Omental fat pad (tissue), 4 donors: ENCODE measurements at places on chromosomes 6 and 20.

GRCh38 chr6:33897189-33897780 is 93.5 kb upstream of the MLN start:
- DNase-seq, result no peak

GRCh38 chr6:73024598-73024997 is 200.7 kb downstream of the KHDC1L start:
- no peak for DNase-seq

DNA sequence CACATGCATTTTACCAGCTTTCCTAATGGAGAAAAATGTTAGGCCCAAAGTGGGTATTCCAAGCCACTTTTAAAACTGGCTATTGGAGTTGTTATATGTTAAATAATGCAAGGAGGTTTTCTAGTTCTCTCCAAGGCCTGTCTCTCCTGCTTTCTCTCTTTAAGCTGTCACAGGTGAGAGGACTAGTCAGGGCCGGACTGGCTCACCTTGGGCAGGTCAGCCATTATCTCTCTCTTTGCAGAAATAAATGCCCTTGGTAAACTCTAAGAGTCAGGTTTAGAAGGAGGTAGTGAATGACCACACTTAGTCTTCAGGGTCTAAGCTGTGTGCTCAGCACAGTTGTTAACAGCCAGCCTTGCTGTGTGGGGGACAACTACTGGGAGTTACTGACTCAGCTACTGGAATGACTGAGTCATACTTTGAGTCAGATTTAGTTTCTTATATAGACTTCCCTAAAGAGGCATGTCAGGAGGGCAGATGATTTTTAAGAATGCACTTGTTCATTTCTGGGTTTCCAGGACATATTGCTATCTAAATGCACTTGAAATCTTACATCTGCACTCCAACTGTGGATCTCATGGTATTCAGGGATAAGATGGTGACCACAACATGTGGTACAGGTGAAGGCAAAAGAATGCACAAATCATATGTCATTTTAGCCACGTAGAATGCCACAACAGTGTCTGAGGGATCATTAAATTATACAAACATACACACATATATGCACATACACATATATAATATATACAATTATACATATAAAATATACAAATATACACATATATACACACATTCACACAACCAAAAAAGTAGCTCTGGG is 719.4 kb downstream of the EPM2A start:
- no peak for DNase-seq

DNA sequence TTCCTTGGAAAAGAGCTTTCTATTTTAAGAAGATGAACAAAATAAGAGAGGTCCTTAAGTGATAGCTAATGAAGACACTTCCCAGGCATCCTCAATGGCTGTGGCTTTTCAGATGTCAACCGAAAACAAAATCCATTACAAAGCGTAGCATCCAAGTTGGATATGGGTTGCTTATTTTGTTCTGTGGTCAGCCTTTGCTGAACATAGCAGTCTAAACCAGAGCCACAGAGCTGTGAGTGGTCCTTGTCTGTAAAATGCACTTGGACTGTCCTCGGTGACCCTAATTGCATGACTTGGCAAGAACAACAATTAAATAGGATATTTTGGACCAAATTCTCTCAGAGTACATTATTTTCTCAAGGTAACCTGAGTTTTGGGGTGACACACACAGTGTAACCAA is 10.4 kb upstream of the BFSP1 start:
- no peak for DNase-seq

DNA sequence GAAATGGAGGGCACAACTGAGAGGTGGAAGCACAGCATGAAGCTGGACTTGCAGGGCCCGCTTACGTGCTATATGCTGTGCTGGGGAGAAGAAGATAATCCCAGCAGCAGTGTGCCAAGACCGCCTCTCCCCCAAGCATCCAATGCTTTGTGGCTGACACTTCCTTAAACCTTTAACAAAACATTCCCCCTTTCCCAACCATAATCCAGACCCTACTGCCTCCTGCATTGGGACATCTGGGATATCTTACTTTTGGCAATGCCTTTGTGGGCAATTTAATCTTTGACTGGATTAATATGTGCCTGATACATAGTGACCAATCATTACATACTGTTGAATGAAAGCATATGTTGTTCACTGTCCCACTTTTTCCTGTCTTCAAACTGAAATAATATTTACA is 3.1 kb upstream of the TENT5A start:
- no peak for DNase-seq

- no peak for DNase-seq
These were observed 165.7 kb downstream of the SOD2 start for GRCh38 chr6:159527351-159527750.

DNA sequence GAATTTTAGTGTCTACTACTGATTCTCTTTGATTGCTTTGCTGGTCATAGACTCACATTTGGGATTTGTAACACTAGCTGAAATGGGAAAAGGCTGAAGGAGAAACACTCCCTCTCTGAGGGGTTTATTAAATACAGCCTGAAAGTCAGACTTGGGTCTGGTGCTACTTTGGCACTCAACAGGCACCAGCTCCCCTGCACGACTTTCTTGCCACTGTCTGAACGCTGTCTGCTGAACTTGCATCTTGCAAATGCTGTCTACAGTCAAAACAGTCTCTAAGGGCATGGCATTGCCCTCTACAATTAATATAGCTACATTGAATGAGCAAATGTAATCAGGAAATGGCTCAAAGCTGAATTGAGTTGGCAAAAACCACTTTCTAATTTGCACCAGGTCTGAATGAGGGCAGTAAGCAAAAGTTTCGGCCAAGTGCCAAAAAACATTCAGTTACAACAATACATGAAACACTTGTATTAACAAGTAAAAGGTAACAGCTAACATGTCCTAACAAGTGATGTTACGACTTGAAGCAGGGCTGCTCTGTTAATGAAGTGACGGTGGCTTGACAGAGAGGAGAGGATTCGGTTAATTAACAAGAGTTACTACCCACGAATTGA is 119.5 kb downstream of the FOXC1 start:
- no peak for DNase-seq

DNA sequence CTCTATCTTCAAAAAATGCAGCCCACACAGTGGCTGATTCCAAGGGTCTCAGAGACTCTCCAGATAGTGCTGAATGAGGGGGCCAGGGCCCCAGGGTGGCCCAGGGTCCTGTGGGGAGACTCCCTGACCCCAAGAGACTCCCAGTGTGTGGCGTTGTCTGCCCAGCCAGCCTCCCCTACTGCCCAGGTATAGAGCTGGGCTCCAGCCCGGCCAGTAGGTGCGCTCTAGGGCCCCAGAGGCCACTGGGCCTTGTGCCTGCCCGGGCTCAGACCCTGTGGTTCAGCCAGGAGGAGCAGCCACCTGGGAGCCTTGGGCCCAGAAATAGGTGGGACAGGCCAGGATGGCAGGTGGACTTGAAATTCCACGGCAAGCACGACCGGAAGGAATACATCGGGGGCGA is 30.3 kb upstream of the GATA5 start:
- no peak for DNase-seq

DNA sequence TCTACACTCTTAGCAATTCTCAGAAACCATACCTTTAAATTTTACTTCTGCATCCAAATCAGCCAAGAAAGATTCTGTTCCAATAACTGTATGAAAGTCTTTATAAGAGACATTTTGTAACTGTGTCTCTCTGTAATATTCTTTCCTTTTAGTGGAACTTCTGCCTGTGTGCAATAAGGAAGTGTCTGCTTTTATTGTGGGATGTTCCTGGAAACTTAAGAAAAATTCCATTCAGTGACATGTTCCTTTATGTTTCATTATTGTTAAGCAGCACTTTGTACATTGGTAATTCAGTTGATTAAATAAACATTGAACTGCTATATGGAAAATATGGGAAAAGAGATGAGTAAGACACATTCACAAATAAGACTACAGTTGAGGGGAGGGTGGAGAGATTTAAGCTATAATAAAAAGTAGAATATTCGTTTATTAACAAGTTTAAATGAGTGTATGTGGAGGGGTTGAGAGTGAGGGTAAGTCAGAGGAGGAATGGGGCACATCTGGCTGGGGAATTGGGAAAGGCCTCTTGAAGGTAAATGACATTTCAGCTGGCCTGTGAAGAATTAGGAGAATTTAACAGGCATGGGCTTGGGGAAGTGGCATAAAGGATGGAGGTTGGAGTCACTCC is 11.9 kb downstream of the NUS1 start:
- DNase-seq, result no peak

DNA sequence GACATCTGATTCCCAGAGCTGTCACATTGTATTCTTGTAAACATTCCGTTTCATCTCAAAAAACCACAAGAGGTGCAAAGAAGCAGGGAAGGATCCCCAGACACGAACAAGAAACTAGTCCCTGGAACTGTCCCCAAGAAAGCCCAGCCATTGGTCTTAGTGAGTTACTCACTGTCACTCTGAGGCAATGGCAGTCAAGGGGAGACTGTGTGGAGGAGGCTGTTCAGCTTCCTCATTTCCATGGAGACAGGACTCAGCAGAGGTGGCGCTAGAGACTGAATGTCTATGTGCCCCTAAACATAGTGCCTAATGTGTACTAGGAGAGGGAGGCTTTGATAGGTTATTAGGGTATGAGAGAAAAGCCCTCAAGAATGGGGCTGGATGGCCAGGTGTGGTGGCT is 11.1 kb downstream of the ULBP1 start:
- no peak for DNase-seq

DNA sequence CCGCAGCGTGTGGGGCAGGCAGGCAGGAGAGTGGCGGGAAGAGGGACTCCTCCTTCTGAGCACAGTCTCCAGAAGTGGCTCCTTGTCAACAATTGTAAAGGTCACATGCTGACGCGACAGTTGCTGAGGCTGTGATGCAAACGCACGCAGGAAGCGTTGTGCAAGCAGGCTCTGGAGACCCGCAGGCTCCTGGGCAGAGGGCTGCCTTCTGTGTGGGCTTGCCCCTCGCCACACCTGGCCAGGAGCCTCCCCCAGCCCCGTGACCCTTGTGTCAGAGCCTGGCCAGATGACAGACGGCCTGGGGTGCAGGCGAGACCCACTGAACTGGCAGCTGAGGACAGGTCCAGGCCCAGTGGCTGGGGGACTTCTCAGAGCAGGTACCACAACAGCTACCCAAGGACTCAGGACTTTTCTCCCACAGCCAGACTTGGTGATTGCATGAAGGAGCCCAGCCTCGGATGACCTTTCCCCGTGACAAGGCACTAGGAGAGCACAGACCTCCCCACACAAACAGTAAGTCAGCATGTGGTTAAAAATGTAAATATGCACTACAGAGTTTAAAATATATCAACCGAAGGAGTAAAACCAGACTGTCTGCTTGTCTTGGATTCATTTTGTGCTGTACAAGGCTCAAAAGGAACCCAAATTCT is 222.1 kb upstream of the RREB1 start:
- DNase-seq, result no peak

- DNase-seq, result no peak
These were observed 42.8 kb upstream of the PSMF1 start for GRCh38 chr20:1075616-1076015.

- no peak for DNase-seq
These were observed 16.6 kb upstream of the TXLNB start for GRCh38 chr6:139308286-139308916.

- no peak for DNase-seq
These were observed 6.7 kb downstream of the AFDN start for GRCh38 chr6:167833396-167833763.

DNA sequence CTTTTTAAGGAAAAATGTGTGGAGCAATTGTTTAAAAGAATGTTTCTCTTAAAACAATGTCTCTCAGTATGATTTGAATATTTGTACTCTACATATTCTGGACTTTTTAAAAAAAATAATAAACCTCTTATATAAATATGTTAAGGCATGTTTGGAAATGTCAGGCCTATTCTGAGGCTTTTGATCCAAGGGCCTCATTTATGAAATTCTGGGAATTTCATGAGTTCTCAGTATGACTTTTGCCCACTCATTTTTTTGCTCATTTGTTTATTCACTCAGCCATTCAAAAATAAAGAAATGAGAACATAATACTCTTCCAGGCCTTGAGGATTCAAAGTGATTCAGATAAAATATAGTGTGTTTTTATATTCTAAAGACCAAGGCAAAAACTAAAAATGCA is 60.4 kb downstream of the DOK5 start:
- no peak for DNase-seq

DNA sequence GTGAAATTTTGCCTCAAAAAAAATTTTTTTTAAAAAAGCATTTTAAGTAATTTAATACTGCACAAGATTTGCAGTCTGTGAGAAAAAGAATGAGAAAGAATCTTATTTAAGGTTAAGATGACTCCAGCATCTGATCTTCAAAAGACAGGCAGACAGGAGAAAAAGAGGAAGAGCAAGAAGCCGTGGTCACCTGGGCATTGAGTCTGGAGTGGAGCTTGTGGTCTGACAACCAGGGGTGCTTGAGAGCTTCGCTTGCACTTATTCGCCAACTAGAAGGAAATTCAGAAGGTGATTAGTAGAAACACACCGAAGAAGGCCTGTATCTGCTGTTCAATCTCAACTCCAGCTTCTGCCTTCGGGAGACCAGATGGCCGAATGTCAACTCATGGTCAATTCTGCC is 75.9 kb downstream of the MYLK4 start:
- no peak for DNase-seq

DNA sequence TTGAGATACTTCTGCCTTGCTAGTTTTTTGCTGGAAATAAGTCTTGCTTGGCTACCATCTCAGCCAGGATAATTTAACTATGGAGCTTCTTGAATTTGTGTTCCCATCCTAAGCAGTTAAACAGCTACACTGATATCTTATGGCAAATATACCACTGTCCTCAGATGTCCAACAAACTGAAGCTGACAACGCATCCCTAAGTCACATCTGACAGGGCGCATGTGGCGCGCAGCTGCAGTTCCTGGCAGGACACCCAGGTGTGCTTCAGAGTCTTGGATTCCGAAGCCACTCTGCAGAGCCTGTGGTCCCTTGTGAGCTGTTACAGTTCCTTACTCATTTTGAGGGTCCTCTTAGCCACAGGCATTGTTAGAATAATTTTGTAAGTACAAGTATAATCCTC is 127.9 kb downstream of the WDR27 start:
- DNase-seq, result no peak

DNA sequence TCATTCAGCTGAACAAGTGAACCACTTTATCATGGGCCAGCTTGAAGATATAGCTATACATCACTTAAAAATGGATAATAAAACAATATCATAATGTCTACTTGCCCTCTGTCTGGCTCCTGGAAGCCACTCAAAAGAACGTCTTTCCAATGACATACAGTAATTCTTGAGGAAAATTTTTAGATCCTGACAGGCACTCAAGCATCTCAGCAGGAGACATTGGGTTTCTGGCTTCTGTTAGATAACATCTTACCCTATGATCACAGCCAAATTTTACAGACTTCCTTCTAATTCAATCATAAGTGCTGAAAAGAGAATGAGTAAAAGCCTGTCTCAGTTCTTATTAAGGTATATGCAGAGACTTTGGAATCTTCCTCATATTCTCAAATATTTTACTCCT is 330 bp downstream of the CGA start:
- no peak for DNase-seq
